Activated CD4-positive, CD25-positive, alpha-beta regulatory T cell (primary cell): ENCODE measurements at places on chromosomes 5 and 9.
A peak's percentile ranks its signal among the peaks of the same experiment; 100 is the strongest.

DNA sequence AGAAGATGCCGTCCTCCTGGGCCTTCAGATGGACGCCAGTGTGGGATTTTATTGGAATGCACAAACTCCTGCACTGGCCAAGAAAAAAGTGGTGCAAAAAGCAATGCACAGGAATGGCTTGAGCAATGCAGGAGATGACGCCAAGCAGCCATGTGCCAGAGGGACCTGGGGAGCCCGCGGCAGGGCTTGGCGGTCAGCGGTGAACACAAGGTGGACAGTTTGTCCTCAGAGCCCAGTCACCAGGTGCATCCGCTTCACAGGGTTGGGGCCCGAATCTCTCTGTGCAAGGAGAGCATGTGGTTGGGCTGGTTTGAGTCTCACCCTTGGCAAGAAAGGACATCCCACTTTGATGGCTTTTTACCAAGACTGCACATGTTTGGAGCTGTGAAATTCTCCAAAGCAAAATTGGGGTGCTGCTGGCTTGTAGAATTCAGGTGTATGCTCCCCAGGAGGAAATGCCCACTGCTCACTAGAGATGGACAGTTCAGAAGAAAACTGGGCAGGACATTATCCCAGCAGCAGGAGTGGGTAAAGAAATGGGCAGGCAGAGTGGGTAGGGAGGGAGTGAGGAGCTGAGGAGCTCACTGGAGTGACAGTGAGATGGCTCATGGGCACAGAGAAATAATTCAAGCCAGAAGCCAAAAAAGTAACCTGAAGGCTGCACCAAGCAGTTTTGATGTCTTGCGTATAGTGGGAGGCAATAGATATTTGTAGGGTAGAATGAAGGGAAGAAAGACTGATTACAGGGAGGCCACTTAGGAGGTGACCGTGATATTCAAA is 463.9 kb downstream of the MTRR start:
- DNase-seq, result no peak

- no peak for DNase-seq
Measured at GRCh38 chr5:141814064-141814964, 63.9 kb downstream of the PCDH1 start.

DNA sequence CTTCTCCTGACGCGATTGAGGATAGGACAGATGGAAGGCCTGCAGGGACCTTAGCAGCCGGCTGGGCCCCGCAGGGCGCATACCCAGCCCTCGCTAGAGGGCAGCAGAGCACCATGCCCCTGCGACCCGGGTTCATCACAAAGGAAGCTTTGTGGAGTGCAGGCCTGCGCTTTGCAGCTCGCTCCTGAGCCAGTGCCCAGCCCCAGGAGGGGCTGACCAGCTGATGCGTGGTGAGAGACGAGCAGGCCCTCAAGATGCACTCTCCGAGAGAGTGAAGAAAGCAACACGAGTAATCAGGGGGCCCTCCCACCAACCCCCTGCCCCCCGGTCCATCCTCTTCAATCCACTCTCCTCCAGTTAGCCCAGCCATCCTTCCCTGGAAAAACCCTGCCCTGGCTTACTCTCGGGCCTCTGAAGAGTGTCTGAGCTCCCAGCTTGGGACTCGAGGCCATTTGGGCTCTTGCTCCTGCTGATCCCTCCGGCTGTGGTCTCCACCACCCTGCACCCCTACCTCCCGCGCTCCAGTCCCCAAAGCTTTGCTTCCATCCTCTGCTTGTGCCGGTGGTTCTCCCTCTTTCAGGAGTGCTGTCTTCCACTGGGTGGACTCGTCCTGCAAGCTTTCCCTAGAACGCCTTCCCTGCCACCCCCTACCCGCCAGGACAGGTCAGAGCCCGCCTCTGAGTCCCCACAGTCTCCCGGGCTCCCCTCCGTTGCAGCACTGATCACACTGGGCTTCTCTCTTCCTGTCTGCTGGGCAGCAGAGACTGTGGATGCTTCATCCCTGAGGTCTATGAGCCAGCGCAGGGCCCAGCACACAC is 9.1 kb upstream of the KIF12 start:
- DNase-seq, result no peak

DNA sequence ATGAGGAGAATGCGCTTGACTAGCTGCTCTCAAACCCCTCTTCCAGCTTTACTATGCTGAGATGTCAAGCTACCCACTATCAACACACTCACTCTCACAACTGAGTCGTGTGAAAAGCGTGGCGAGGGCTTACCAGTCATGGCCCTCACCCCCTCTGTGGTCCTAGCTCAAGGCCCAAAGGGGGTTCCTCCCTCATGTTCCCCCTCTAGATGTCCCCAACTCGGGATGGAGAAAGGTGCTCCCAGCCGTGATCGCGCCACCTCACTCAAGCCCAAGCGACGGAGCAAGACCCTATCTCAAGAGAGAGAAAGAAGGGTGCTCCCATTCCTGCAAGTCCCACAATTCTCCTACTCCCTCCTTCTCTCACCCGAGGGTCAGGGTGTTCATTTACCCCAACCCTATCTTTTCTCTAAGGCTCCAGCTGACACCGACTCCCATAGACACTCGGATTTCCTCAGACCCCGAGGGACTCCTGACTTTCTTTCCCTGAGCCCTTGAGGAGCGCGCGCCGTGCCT is 559 bp downstream of the SLC38A9 start:
- DNase-seq, result no peak

GRCh38 chr9:80144856-80145255 is 573.1 kb downstream of the TLE4 start:
- DNase-seq, result no peak

- DNase-seq, result no peak
Measured at GRCh38 chr5:132422720-132423437, 53.4 kb downstream of the SLC22A5 start.

GRCh38 chr9:137391411-137391754 is 31.6 kb downstream of the EXD3 start:
- DNase-seq, result no peak

- peak; percentile 67 for DNase-seq
Measured at GRCh38 chr5:134090522-134090921, 24.0 kb upstream of the TCF7 start.

- DNase-seq, result no peak
Measured at GRCh38 chr9:101018467-101018866, 10.1 kb upstream of the PLPPR1 start.

DNA sequence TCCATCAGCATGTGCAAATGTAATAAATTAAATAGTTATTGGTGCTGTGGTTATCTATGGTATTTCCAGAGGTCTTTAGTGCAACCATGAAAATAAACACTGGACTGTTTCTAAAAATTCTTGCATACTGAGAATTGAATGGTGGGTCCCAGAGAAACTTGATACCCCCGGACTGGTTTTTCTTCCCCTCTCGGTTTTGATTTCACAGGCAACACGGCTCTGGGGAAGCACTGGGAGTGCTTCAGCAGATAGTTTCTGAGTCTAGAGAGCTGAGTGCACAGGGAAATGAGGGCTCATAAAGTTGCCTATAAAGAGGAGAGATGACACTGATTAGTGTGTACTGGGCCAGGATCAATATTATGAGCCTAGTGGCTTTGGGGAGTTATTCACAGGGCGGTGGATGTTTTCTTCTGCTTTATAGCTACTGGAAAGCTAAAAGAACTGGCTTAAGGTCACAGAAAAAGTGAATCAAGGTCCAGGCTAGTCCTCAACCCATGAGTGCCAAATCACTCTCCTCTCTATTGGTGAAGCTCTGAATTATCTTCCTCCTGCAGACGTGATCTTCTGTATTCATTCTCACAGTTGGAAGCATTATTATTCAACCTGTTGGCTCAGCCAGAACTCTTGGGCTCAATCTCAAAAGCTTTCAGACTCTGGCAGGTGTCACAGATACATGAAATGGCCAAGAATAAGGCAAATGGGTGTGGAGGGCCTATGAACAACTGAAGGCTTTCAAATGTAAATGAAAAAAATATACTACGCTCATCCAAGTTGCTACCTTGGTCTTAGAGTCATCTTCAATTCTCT is 170.2 kb upstream of the HMHB1 start:
- DNase-seq, result no peak

- no peak for DNase-seq
Measured at GRCh38 chr5:138541511-138542179, 1.4 kb downstream of the ETF1 start.

GRCh38 chr5:87109746-87110145 is 157.9 kb upstream of the RASA1 start:
- DNase-seq, result no peak

- no peak for DNase-seq
Measured at GRCh38 chr5:66891184-66891925, 295.2 kb downstream of the MAST4 start.

DNA sequence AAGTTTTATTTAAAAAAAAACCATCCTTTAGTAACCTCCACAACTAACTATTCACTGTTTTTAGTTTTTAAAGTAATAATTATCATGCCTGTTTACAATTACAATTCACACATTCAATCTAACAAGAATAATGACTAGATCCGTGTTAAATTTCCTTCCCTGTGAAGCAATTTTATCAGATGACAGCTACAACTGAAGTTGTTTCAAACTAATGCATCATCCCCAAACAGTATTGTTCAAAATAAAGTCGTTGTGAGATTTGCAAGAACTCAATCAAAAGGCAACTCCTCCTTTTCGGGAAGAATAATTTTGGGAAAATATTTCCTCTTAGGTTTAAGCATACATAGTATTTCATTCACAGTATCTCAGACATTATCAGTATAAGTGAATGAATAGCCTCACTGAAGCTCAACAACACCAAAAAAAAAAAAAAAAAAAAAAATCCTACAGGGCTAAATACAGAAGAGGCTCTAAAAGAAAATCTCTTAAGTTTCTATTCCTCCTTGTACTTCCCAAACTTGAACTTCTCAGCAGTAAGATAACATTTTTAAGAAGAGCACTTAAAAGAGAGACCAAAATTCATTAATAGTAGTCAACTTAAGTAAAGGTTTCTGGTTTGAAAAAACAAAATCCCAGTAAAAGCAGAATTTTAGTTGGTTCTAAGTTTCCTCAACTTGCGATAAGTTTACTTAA is 9.4 kb downstream of the C9orf72 start:
- no peak for DNase-seq

GRCh38 chr9:128412120-128412790 is 8.4 kb upstream of the CERCAM start:
- DNase-seq, result peak; percentile 25

DNA sequence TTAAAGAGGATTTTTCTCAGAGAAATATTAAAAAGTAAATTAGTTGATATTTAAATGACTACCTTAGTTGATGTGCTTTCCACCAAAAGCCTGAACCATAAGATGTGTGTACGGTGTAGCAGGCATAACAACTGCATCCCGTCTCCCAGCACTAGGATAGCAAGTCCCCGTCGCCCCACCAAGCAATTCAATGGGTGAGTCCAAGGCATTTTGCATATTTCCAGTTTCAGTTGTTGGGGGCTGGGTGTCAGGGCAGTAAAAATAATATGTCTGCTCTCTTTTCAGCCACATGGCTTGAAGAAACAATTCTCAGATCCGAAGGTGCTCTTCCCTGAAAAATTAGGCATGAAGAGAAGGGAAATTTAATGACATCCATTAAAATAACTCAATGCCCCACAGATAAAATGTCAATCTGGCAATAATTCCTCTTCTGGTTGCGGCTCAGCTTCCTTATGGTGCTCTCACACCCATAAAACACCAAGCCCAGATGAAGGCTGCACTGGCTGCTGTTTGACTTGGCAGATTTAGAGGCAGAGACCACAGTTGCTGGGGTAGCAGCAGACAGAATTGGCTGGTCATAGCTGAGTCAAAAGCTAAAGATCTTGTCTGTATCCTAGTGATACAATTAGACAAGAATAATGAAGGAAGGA is 124.4 kb upstream of the ADCY2 start:
- DNase-seq, result no peak
